Stimulated activated CD8-positive, alpha-beta memory T cell treated with anti-CD3 and anti-CD28 coated beads, Interleukin-15, amount 100 ng/mL, for 48 hours (primary cell): ENCODE measurements at places on chromosomes 6 and 20.

- no peak for DNase-seq
Observed at GRCh38 chr6:111484633-111484930, 1.6 kb upstream of the REV3L start.

DNA sequence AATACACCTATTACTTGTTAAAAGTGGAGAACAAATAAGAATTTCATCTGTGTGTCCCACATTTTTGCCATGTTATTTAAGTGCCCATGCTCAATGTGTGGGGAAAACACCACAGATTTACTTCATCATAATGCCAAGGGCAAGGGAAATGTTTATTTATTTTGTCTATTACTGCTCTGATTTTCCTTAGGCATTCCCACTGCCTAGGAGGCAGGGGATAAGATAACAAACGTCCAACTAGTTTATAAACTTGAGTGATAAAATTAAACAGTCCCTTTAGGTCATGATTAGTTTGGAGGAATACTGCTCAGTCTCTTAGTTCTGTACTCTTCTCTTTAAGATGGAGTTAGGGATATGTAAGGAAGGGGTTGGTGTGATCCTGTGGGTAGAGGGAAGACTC is 598.4 kb upstream of the MARCKS start:
- DNase-seq: no peak

- DNase-seq: peak; percentile 62
Observed at GRCh38 chr20:38842558-38842981, 37.1 kb downstream of the PPP1R16B start.

- no peak for DNase-seq
Observed at GRCh38 chr6:84278321-84278998, 51.0 kb upstream of the CEP162 start.

- DNase-seq: no peak
Observed at GRCh38 chr6:71367756-71368155, 79.1 kb downstream of the OGFRL1 start.

- DNase-seq: no peak
Observed at GRCh38 chr6:106126482-106126881, 40.3 kb downstream of the PRDM1 start.

GRCh38 chr20:36112112-36112511 is 42.4 kb upstream of the EPB41L1 start:
- DNase-seq: no peak

GRCh38 chr6:123580331-123580730 is 56.4 kb downstream of the TRDN start:
- no peak for DNase-seq

DNA sequence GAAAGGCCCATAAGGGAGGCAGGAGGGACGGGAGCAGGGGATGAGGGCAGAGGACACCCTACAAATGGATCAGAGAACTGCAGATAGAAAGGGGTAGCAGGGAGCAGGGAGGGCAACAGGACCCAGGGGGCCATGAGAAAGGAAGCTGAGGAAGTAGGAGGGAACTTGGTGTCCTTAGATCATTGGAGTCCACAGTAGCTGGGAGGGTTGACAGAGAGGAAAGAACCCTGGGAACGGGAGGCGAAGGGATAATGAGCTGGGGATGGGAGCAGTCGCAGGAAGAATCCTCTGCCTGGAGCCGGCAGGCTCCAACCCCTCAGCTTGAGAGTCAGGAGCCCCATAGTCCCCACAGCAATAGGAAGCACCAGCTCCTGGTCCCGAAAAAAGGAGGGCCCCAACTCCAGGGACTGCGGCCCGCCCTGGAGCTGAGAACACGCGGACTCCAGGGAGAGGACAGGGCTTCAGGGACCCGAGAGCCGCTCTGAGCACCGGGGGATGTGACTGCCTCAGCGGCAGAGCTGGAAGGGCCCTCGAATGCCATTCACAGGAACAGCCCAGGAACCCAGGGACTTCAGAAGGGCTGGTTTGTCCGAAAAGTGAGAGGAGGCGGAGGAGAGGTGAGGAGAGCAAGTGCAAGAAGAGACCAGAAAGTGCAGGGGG is 32.7 kb downstream of the HLA-A start:
- no peak for DNase-seq

DNA sequence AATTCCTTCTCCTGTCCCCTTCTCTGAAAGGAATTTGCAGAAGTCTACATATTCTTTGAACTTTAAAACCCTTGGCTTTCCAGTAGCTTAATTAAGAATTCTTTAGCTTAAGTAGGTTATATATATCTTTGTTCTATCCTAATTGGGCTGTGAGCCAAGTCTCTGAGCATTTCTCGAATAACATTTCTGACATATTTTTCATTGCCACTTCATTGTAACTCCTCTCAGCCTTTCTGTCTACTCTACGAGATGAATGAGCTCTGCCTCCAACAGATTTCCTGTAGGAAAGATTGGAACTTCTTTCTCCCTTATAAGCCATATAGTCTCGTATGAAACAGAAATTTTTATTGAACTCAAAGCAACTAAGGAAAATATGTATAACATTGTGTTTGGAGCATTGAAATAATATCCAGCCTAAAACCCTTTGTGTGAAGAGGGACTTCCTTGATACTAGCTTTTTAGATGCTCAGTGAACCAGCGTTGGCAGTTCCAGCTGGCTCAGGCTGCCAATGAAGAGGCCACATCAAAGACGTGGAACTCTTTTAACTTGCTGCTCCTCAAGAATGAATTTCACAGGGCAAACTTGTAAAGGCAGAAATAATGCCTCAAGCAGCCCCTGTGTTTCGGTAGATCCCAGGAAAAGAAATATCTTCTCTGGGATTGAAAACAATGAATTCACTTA is 87.7 kb upstream of the NOX3 start:
- no peak for DNase-seq

DNA sequence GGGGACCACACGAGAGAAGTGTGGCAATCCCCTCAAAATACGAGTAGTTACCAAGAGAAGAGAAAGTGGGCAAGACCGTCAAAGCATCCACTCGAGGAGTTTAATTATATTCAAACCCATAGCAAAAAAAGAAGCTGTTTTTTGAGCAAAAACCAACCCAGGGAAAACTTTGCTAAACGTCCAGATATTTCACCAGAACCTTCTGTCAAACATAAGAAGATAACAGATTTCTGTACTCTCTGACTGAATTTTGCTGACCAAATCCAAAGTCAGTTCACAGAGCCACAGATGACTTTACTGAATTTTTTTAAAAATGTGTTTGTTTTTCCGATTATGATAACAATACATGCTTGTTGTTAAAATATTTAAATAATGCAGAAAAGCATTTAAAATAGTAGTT is 145.6 kb upstream of the PTPN1 start:
- DNase-seq: no peak

- no peak for DNase-seq
Observed at GRCh38 chr6:25851961-25852360, 20.1 kb upstream of the SLC17A1 start.

- DNase-seq: no peak
Observed at GRCh38 chr20:58194175-58194791, 34.2 kb downstream of the ANKRD60 start.

- DNase-seq: no peak
Observed at GRCh38 chr20:62133864-62134263, 9.3 kb downstream of the PSMA7 start.

- no peak for DNase-seq
Observed at GRCh38 chr6:35341557-35341956, 801 bp upstream of the PPARD start.

DNA sequence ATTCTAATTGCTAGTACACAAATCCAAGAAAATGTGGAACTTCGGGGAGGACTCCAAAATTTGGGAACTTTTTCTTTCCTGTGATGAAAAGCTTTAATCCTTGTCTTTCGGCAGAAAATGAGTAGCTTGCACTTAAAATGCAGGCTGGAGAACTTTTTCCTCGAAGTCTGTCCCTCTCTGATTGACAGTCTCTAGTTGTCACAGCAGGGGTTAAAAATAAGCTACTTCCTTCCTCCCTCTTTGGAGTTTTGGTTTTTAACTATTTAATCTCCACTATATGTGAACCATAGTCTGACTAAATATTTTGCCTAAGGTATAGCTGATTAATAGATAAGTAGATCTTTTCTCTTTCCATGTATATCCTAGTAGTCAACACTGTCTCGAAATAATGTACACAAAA is 66.8 kb upstream of the MBOAT1 start:
- no peak for DNase-seq

GRCh38 chr20:48378976-48379675 is 448.7 kb downstream of the PREX1 start:
- no peak for DNase-seq

- DNase-seq: no peak
Observed at GRCh38 chr6:119442776-119443184, 93.2 kb upstream of the MAN1A1 start.

DNA sequence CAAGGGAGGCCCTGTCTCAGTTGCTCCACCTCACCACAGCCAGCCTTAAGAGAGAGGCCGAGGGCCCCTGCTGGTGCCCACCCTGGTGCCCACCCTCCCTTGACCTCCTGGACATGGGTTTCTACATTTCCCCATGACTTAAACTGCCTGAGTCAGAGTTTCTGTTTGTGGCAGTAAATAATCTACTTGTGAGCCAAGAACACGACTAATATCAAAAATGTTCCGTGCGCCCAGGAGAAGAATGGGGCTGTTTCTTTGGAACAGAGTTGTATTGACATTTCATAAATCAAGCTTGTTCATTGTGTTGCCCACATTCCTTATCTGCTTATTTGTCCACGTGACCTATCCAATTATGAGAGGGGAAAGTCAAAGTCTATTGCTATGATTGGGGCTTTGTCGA is 143.5 kb downstream of the ANKRD60 start:
- no peak for DNase-seq

DNA sequence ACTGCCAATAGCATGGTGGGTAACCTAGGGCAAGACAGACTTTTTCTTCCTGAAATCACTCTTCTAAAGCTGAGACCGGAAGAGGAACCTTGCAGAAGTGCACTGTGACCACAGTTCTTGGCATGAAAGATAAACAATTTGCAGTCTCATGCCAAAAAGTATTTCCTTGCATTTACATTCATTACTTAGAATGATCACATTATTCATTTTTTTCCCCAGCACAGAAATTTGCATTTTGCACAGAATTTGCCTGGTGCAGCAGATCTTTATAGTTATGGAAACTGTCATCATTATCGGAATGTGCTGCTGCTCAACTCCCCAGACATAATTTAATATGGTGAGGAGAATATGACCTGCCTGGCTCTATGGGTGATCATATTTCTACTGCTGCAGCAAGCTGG is 42.2 kb upstream of the EDN3 start:
- DNase-seq: no peak

GRCh38 chr6:9527679-9528286 is 887.1 kb downstream of the TFAP2A start:
- DNase-seq: no peak

DNA sequence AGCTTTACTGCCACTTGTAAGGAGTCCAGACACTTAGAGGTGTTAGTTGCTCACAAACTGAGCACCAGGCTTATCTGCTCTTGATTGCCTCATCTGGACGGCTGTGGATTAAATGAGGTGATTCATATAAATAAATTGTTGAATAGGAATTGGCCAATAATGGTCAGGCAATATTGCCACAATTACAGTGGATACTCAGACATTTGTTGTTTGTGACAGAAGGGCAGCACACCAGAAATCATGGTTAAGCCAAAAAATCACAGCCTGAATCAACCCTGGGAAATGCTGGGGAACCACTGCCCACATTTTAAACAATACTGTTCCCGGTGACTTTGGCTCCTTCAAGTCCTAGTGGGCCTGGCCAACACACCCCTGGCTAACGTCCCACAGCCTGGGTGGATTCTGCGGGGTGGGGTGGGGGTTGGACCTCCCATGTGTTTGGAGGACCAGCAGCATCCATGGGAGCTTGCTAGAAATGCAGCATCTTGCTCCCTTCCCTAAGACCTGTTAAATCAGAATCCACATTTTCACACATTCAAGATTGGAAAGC is 29.5 kb upstream of the SPDEF start:
- no peak for DNase-seq

DNA sequence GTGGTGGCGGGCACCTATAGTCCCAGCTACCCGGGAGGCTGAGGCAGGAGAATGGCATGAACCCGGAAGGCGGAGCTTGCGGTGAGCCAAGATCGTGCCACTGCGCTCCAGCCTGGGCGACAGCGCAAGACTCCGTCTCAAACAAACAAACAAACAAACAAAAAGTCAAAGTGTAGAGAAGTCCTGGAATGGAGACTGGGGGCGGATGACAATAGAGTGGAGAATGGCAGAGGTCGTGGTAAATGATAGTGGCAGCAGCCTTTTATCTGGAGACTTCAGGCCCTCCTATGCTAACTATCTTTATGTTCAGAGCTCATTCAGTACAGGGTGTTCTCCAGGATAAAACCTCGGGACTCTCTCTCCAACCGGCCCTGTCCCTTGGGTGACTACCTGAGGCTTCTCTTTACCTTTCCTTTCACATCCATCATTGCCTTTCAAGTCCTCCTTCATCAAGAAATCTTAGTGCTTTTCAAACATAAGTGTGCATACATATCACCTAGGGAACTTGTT is 1.4 kb upstream of the FKBPL start:
- DNase-seq: no peak

DNA sequence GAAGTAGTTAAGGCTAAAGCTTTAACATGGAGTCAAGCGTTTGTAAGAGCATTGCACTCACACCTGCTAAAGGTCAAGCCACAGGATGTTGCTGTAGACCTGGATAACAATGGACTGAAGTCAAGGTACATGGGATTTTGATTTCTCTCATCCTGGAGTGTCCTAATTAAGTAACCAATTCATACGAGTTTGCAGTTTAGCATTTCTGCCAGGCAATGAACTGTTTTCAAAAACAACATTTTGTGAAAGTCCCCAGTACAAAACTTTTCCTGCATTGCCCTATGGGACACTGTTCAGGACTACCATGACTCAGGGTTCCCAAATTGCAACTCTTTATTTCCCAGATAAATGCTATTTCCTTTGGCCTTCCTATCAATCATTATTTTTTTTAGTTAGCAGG is 17.4 kb upstream of the SIRPB1 start:
- DNase-seq: no peak

DNA sequence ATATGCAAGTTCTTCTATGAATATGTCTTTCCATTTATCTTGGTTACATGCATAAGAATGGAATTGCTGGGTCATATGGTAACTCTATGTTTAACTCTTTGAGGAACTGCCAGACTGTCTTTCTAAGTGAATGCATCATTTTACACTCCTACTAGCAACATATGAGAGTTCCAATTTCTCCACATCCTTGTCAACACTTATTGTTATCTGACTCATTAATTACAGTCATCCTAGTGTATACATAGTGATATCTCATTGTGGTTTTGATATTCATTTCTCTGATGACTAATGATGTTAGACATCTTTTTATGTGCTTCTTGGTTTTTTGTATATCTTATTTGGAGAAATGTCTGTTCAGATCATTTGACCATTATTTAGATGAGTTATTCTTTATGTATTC is 96.7 kb upstream of the LAMP5 start:
- DNase-seq: no peak
